ENCODE measurements at places on chromosomes 11 and 22. TPM values are rescaled to one million over a fixed set of nuclear protein-coding genes. Genes with fewer than 3 reads are reported as not detected.

Gene AGBL2
- 4.4 TPM for total RNA-seq

Gene CCDC81
- 2.7 TPM for total RNA-seq

Gene IGLL1
- total RNA-seq, result not detected

Gene GALNT18
- total RNA-seq, result 1.4 TPM

Gene CBX6
- total RNA-seq, result 30.9 TPM

Gene BTBD18
- total RNA-seq, result not detected

Gene LRRC56
- 2.8 TPM for total RNA-seq

Gene OR8D1
- not detected for total RNA-seq

Gene VEGFB
- total RNA-seq, result 57.1 TPM

Gene KBTBD4
- total RNA-seq, result 12.5 TPM

Gene BBOX1
- total RNA-seq, result not detected
